ENCODE measurements at places on chromosomes 11 and 22.
A peak's percentile ranks its signal among the peaks of the same experiment; 100 is the strongest.

DNA sequence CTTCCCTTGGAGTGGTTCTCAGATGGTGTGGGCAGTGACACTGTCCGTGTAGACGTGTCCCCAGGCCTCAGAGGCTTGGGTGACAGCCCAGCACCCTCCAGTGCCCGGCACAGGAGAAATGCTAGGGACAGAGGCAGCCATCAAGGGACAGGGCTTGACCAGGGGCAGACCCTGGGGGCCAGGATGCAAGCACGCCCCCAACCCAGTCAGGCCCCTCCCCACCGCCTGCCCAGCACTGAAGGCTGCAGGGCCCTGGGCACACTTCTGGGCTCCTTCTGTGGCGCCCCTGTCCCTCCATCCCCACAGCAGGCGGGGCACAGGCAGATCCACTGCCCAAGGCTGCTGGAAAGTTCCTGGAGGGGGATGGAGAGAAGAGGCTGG is 11.1 kb downstream of the IGF2 start:
- DNase-seq: no peak

- no peak for DNase-seq
Measured at GRCh38 chr11:125449565-125449964, 46.5 kb downstream of the FEZ1 start.

DNA sequence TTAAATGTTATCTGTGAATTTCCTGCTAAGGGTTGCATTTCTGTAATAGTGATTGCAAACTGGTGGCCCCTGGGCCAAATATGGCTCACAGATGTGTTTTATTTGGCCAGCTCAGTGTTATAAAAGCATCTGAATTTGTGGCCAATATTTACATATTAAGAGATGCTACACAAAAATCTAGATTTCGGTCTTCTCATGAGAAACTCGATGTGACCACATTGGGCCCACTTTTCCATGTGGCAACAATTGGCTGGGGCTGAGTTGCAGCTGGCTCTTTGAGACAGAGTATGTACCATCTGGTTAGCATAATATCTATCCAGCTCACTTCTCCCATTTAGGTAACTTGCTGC is 244.5 kb upstream of the POU2AF2 start:
- no peak for DNase-seq

DNA sequence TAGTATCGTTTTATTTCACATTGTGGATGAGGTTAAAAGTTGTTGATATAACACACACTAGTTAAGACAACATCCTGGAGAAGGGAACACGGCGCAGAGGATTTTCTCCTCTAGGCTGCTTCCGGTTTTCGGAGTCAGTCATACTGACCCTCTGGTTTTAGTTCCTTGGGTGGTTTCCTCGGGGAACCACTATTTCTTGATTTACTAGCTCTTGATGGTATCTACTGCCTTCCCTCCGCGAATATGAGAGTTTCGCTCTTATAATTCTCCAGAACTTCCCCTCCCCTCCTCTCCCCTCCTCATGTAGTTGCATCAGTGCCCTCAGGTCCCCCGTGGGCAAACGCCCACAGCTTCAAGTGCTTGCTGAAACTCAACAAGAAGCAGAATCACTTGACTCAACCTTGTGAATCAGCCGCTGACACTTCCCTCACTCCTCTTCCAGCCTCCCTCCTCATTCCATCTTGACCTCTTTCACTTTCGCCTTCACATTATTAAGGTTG is 15.9 kb upstream of the APOBEC3A start:
- no peak for DNase-seq

- DNase-seq: peak; percentile 53
Measured at GRCh38 chr11:134331354-134332188, at the start of gene GLB1L2. TSS of gene GLB1L2 (plus strand) at chr11:134331988. CDS start at chr11:134332062, 74 bp downstream.

GRCh38 chr22:31244943-31245451 is 32.9 kb downstream of the LIMK2 start:
- no peak for DNase-seq

- DNase-seq: no peak
Measured at GRCh38 chr11:11247086-11247485, 106.0 kb downstream of the CSNK2A3 start.

DNA sequence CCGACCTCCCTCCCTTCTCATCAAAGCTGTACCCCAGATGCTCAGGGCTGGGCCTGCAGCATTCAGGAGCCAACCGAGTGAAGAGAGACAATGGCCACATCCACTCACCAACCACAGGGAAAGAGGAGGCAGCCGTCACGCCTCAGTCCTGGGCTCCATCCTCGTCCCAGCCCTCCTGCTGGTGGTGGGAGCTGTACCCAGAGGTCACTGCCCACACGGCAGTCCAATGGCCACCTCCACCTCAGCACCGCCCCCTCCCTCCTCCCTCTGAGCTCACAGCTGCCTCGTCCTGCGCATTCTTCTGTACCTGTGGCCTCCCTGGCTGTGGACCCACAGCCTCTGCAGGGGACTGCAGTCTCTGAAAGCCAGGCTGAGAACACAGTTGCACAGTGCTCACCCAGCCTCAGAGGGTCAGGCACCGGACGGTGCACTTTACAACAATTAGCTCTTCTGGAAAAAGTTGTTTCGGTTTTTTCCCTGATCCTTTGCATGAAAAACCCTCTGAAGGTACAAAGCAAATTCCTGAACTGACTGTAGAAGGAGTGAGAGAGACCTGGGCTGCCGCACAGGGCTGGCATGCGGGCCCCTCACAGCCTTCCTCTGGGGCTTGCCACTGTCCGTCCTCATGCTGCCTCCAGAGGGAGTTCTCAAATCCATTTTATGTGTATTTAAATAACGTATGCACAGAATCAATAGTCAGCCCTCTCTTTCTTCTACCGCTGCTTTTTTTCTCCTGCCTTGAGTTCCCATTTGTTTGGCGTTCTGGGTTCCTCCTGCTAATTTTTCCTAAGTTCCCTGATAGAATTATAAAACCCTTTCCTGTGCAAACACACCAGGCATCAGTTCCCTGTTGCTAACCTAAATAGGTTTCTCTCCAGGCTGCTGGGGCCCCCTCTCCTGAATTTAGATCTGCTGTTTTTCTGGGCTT is 52.7 kb downstream of the PHF21B start:
- no peak for DNase-seq

GRCh38 chr11:73317803-73318202 is 9.7 kb downstream of the ARHGEF17 start:
- no peak for DNase-seq

GRCh38 chr11:130694488-130695045 is 221.7 kb downstream of the SNX19 start:
- no peak for DNase-seq

GRCh38 chr11:28401446-28401845 is 293.3 kb downstream of the METTL15 start:
- DNase-seq: no peak

- no peak for DNase-seq
Measured at GRCh38 chr22:48320048-48320682, 1507.5 kb downstream of the BRD1 start.

GRCh38 chr11:19557720-19558140 is 154.9 kb upstream of the NAV2 start:
- DNase-seq: peak; percentile 46

DNA sequence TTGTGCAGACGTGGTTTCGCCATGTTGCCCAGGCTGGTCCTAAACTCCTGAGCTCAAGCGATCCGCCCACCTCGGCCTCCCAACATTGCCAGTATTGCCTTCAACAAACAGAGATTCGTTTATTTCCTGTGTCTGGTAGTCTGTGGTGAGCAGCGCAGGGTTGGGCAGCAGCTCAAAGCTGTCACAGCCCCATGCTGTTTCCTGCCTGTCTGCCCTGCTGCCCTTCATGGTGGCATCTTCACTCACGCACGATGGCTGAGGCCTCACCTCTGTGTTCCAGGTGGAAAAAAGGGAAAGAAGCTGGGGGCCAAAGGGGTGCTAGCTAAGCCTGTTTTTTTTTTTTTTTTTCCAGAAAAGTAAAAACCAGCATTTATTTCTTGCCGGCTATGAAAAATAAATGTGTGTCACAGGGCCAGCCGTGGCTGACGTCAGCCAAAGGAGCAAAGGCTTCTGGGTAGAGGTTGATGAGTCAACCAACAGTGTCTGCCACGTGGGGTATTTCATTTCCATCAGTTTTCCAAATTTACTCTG is 28.8 kb downstream of the TBC1D22A start:
- DNase-seq: peak; percentile 46

GRCh38 chr11:2518111-2518982 is 73.5 kb downstream of the KCNQ1 start:
- DNase-seq: no peak

- DNase-seq: no peak
Measured at GRCh38 chr11:76236092-76236999, 30.0 kb upstream of the WNT11 start.

DNA sequence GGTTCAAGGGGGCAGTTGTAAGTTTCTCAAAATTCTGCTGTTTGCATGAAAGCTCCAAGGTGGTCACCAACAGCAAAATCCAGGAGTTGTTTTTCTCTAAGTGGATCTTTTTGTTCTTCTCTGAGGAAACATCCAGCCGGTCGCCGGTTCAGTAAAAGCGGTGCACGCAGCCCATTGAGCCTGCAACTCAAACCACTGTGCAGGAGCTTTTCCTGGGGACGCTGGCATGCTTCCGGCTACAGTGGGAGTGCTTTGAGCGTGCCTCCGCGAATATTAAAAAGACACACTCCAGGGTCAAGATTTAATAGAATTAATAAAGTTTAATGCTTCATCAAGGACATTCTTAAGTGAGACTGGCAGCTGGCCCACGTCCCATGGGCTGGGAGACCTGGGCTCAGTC is 25.4 kb downstream of the IGF2 start:
- DNase-seq: no peak

GRCh38 chr11:112971195-112971594 is 10.0 kb downstream of the NCAM1 start:
- no peak for DNase-seq

DNA sequence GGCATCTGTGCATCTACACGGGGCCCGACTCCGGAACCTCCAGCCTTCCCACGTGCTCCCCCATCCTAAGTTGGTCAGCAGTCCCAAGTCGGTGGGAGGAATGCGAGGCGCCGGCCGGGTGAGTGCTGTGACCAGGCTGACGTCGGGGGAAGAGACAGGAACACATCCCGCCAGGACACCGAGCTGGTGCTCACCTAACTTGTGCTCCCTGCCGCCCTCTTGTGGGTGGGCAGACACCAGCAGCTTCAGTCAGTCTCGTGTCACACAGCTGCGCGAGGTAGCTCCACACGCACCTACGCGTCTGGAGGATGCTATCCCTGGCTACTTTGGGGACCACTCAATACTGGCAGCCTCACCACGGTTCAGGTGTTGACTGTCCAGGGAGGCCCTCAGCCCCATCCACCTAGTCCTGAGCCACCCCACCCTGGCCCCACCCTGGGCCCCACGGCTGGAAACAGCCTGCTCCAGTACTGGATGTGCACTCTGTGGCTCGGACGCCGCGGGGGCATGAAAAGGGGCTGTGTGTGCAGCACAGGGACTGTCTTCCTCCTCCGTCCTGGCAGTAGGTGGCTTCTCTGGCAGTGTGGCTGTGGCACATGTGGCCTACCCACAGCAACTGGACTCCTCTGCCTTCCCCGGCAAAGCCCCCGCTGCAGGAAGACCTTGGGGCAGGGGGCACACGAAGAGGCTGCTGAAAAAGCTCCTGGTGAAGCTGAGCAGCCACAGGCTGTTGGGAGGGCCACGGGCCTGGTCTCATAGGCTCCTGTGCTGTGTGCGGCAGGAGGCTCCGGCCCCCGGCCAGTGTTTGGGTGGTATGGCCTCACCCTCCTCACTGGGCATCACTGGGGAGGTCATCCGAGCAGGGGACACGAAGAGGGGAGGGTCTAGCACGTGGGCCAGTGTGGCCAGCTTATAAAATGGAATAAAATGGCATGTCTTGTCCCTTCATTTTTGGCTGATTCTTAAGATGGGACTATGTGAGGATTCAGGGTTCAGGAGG is 11.2 kb upstream of the BID start:
- peak; percentile 54 for DNase-seq

DNA sequence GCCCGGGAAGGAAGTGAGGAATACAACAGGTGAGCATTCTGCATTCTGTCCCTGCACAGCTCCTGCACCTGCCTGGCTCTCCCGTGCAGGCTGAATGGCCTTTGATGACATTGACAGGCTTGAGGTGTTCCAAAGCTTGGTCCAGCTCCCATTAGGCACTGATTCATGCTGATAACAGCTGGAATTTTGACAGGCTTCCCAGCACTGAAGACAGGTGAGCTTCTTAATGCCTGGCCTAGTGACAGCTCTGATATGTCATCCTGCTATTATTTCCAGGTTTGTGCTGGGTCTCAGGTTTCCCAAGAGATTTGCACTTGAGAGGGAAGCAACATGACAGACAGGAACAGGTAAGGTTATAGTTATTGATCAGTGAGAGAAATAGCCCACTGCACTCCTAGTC is 58.0 kb upstream of the MTNR1B start:
- DNase-seq: no peak

GRCh38 chr11:112995423-112996090 is 34.3 kb downstream of the NCAM1 start:
- no peak for DNase-seq

GRCh38 chr22:49763696-49764095 is 64.0 kb downstream of the BRD1 start:
- no peak for DNase-seq

GRCh38 chr11:26593691-26594090 is 21.6 kb upstream of the MUC15 start:
- DNase-seq: no peak

DNA sequence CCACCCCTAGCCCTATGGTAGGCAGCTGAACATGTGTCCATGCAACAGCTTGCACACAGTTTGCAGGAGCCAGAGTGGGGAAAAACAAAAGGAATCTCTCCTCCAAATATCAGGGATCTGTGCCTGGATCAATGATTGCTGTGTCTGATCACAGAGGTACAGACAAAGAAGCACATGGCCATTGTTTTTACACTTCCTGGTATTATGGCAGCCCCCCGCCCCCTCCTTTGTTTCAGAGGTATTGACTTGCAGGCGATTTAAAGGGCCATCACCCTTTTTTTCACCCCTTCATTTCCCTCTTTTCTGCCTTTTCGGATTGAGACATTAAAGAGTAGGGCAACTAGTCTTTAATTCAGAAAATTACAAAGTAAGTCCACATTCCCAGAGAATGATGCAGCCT is 453.0 kb upstream of the LUZP2 start:
- DNase-seq: no peak

GRCh38 chr11:57240007-57240406 is 3.0 kb upstream of the APLNR start:
- DNase-seq: no peak

GRCh38 chr11:94786264-94787126 is 18.3 kb downstream of the AMOTL1 start:
- DNase-seq: no peak
